Activated CD4-positive, alpha-beta T cell treated with anti-CD3 and anti-CD28 coated beads, Interleukin-2, Interleukin-4, amounts not matched to agents 100 ng/mL and 50 ng/mL, durations not matched to agents 16 hours and 8 hours (primary cell): ENCODE measurements at places on chromosomes 1 and 21.

- no peak for DNase-seq
Measured at GRCh38 chr21:43767984-43768867, 7.9 kb downstream of the CSTB start.

- no peak for DNase-seq
Measured at GRCh38 chr1:156437037-156437867, 63.3 kb downstream of the MEF2D start.

- DNase-seq: no peak
Measured at GRCh38 chr1:197464044-197464443, 196.0 kb downstream of the CRB1 start.

- DNase-seq: no peak
Measured at GRCh38 chr1:159196543-159196942, 8.1 kb upstream of the ACKR1 start.

DNA sequence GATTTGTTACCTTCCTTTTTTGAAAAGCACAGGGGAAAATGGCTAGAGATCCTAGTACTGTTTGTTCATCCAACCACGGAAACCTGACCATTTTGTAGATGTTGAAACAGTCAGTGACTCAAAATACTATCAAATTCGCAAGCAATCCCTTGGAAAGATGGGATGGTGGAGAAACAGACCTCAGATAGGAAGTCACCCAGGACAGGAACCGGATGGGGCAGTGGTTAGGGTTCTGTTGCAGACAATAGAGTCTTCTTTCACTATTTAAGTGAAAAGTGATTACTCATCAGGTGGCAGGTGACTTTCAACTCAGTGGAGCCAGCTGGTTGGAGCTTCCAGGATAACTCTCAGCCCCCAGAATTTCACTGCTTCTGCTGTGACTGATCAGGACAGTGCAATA is 17.0 kb downstream of the LHX4 start:
- DNase-seq: no peak

DNA sequence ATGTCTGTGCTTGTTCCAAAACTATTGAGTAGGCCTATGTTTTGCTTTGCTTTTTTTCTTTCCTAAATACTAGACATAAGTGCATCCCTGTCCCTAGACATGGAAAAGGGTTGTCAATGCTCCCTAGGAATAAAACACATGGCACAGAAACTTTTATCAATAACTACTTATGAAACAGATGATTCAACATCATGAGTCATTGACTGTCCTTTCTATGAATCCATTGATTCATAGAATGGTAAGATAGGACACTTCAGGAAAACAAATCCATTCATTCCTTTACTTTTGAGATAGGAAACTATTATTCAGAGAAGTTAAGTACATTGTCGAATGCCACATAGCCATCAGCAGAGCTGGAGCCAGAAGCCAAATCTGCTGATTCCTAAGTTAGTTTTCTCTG is 147.5 kb downstream of the TSEN15 start:
- DNase-seq: no peak

GRCh38 chr1:172405912-172406311 is 14.6 kb upstream of the C1orf105 start:
- DNase-seq: no peak

GRCh38 chr21:32137931-32138330 is 140.9 kb downstream of the MIS18A start:
- DNase-seq: no peak

- no peak for DNase-seq
Measured at GRCh38 chr1:2449636-2450454, 26.2 kb upstream of the PLCH2 start.

DNA sequence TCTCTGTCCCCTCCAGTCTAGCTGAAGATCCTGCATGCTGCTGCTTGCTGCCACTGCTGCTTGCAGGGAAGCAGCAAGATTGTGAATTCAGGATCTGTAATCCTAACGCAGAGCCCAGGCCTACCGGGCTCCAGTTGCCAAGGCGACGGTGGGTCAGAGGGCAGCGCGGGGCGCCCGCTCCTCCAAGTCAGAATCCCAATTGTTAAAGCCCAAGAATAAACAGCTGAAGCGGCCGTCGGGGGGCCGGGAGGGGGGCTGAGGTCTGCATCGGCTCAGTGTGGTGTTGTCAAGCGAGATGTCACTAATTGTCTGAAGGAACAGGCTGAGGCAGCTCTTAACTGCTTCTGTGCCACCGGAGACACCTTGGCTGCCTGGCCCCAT is 36.8 kb downstream of the AHDC1 start:
- no peak for DNase-seq

DNA sequence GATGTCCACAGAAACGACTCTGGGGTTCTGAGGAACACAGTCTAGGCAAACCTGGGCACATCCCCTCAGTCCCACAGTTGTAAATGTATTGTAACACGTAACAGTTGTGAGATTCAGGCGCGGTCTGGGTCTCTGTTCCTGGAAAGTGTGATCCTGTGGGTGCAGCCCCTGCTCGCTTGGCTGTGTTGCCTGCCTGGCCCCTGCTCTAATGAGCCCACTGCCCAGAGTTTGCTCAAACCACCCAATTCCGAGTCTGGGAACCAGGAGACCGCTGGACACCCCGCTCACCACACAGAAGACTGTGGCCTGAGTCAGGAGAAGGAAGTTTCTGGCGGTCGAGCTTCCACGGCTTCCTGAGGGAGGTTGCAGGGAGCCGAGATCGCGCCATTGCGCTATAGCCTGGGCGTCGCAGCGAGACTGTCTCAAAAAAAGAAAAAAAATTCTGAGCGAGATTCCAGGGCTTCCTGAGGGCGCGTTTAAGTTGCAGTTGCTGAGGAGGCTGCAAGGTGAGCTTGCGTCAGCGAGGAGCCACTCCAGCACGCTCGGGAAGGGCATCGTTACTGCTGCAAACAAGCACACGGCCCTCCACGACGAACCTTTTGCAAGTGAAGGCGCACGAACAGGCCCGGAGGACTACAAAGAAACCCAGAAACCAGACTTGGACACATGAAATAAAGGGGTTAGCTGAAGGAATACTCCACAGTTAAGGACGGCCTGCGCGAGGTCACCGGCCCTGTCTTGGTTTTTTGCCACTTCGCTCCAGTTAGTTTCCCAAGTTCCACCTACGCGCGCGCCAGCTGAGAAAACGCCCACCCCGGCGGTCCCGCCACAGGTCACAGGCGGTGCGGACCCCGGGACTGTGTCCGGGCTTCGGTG is 1.1 kb downstream of the C21orf58 start:
- no peak for DNase-seq

GRCh38 chr1:50750021-50750619 is 209.9 kb downstream of the FAF1 start:
- no peak for DNase-seq

- no peak for DNase-seq
Measured at GRCh38 chr1:210558302-210558701, 229.6 kb downstream of the HHAT start.

- no peak for DNase-seq
Measured at GRCh38 chr1:183607322-183607980, 17.2 kb upstream of the NCF2 start.

DNA sequence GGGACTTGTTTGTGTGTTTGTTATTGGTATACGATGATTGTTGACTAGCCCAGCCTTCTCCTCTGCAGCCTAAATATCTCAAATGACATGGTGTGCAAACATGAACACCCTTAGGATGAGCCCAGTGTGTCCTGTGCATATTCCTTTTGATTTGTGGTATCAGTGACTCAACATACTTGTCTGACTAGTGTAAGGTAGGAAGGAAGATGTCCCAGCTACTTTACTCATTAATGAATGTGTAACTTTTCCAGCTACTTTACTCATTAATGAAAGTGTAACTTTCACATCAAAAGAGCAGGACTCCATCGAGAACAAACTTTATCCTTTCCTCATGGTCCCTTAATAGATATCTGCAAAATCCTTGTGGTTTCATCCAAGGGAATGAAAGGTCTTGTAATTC is 2.7 kb upstream of the ZNF692 start:
- DNase-seq: no peak

DNA sequence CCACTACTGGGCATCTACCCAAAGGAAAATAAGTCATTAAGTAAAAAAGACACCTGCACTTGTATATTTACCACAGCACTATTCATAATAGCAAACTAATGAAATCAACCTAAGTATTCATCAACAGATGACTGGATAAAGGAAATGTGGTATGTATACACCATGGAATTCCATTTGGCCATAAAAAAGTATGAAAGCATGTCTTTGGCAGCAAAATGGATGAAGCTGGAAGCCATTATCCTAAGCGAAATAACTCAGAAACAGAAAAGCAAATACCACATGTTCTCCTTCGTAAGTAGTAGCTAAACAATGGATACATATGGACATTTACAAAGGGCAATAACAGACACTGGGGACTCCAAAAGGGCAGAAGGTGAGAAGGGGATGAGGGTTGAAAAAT is 485.7 kb upstream of the BRINP3 start:
- DNase-seq: no peak

- no peak for DNase-seq
Measured at GRCh38 chr1:10497109-10497508, 22.4 kb downstream of the PEX14 start.

DNA sequence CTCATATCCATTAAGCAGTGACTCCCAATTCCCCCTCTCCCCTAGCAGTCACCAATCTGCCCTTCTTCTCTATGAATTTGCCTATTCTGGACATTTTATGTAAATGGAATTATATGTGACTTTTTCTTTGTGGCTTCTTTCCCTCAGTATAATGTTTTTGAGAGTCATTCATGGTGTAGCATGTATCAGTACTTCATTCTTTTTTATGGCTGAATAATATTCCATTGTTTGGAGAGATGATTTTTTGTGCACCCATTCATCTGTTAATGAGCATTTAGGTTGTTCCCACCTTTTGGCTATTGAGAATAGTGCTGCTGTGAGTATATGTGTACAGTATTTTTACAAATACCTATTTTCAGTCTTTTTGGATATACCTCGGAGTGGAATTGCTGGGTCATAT is 19.5 kb downstream of the OTUD3 start:
- no peak for DNase-seq

- DNase-seq: no peak
Measured at GRCh38 chr1:226985239-226985838, 45.2 kb downstream of the COQ8A start.

DNA sequence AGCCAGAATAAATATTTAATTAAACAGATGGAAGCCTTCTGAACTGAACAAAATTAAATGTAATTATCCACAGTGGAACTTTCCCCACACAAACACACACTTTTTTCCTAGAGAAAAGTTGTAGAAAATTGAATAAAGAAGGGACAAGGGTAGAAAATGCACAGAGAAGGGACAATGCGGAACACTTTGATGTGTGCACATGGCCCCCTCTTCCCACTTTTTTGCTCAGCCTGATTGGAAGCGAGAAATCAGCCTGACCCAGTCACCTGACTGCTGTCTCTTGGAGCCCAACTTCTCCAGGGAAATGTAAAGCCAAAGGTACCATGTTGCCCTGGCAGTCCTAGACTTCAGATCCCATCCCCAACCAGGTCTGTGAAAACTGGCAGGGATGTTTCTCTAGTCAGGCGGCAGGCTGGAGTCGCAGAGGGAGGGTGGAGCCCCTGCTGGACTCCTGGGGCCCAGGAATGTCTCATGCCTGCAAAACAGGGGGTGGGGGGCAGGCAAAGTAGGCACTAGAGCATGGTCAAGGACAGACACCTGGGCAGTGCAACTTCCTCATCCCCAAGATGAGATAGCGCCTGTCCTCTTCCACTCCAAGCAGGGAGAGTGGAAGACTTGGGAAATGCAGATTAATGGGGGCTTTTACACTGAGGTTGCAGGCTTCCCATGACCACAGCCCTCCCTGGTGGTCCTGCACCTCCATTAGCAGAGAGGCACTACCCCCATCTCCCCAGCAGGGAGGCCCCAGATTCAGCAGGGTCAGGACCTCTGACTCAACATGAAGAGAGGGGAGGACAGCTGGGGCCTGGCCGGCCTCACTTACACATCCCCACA is 2.8 kb downstream of the CERS2 start:
- no peak for DNase-seq

GRCh38 chr1:192933744-192934143 is 124.9 kb downstream of the RGS2 start:
- peak; percentile 15 for DNase-seq

DNA sequence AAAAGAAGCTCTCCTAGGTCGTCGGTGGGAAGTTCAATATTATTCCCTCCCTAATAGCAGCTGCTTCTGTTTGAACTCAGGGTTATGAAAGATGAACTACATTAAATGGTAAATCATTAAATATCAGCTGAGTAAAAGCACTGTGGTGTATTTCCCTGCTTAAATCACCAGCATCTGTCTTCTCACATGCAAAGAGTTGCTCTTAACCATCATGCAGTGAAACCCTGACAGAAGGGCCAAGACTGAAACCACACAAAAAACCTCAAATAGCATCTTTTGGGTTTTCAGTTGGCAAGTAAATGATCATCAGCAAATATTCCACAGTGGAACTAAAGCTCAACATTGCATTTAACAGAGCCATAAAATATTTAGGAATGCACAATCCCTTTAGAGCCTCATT is 380.0 kb upstream of the ADGRL2 start:
- no peak for DNase-seq

GRCh38 chr1:41474490-41475271 is 9.8 kb downstream of the EDN2 start:
- DNase-seq: no peak

GRCh38 chr1:40381268-40382107 is 8.0 kb downstream of the SMAP2 start:
- no peak for DNase-seq

GRCh38 chr1:64933296-64934070 is 32.9 kb downstream of the JAK1 start:
- no peak for DNase-seq

DNA sequence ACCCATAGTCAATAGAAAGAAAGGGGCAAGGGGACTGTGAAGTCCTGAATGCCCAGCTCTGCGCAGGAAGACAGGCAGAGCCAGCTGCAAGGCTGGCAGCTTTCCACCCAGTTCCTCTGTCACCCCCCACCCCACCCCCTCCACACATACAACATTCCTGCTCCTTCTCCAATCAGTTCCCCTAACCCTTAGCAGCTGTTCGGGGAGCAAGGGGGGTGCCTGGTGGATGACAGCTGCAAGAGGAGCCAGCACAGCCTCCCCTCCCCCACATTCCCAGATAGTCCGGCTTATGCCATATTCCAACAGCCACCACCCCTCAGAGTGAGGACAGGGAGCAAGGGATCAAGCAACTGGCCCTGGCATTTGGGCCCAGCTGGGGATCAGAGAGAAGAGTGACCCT is 9.7 kb downstream of the ARHGEF2 start:
- DNase-seq: no peak

DNA sequence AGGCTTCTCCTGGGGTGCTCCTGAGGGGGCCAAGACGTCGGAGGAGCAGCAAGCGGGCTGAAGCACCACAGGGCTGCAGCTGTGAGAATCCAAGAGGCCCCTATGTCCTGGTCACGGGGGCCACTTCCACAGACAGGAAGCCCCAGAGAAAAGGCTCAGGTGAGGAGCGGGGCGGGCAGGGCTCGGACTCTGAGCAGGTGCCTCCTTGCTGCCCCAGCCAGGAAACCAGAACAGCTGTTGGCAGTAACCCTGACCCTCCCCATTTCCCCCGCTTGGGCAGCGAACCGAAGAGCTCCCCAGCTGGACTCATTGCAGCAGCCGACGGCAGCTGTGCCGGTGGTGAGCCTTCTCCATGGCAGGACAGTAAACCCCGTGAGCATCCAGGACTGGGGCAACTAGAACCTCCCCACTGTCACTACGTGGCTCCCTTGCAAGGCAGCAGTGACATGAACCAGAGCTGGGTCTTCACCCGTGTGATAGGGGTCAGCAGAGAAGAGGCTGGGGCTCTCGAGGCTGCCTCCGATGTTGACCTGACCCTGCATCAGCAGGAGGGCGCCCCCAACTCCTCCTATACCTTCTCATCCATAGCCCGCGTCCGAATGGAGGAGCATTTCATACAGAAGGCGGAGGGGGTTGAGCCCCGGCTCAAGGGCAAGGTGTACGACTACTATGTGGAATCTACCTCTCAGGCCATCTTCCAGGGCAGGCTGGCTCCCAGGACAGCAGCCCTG is 625 bp downstream of the KLHDC7A start:
- DNase-seq: no peak

- no peak for DNase-seq
Measured at GRCh38 chr21:35819134-35819533, 241.2 kb downstream of the SETD4 start.
